ENCODE measurements at places on chromosomes 11 and 22. TPM values are rescaled to one million over a fixed set of nuclear protein-coding genes. Genes with fewer than 3 reads are reported as not detected.

DNA sequence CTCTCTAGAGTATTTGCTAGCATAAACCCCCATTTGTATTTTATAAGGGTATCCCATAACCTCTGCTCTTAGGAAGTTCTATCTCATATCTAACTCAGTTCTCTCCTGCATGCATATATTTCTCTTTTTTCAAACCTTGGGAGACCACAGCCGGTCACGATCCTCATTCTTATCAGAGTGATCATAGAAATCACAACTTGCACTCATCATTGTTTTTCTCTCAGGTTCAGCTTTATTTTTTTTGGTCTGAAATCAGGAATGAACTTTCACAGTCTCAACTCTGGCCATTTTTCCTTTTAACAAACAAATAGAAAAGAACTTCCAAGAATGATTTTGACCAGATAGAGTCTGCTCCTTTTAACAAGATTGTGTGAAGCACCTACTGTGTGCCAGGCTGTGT is 98.6 kb upstream of the BLID start:
- no peaks in the 10 kb centered on the region for H3K4me1 ChIP-seq
- H3K27ac ChIP-seq, result no peak overlapping the region
- H3K4me3 ChIP-seq, result no peak overlapping the region
- no peaks in the 10 kb centered on the region for H3K27me3 ChIP-seq
- H3K36me3 ChIP-seq, result no peaks in the 10 kb centered on the region

GRCh38 chr22:29604076-29604360 is 585 bp downstream of the NF2 start:
- peak overlapping the region; percentile 71 for H3K27ac ChIP-seq
- DNase-seq, result no peak
- no peaks in the 10 kb centered on the region for H3K4me1 ChIP-seq
- H3K4me3 ChIP-seq, result peak overlapping the region; percentile 94
- H3K27me3 ChIP-seq, result no peaks in the 10 kb centered on the region

DNA sequence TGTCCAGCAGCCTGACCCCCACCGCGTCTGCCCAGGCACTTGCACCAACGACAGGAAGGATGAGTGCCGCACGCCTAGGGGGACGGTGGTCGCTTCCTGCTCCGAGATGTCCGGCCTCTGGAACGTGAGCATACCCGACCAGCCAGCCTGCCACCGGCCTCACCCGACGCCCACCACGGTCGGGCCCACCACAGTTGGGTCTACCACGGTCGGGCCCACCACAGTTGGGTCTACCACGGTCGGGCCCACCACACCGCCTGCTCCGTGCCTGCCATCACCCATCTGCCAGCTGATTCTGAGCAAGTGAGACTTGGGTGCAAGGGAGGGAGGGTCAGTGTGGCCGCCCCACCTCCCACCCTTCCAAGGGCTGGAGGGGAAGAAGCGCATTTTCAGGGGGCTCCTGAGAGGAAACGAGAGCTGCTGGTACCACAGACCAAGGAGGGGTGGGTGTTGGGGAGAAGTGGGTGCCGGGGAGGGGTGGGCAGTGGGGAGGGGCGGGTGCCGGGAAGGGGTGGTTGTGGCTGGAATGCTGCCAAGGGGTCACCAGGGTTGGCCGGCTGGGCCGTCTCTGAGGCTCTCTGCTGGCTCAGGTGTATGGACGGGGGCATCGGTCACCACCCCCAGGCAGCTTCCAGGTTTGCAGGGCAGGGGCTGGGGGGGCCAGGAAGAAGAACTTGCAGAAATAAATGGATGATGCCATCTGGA is 27.7 kb upstream of the MUC5B start:
- H3K4me3 ChIP-seq, result no peak overlapping the region
- no peak overlapping the region for H3K27ac ChIP-seq
- no peak for DNase-seq
- H3K4me1 ChIP-seq, result no peaks in the 10 kb centered on the region
- H3K36me3 ChIP-seq, result no peaks in the 10 kb centered on the region
- H3K27me3 ChIP-seq, result no peaks in the 10 kb centered on the region

DNA sequence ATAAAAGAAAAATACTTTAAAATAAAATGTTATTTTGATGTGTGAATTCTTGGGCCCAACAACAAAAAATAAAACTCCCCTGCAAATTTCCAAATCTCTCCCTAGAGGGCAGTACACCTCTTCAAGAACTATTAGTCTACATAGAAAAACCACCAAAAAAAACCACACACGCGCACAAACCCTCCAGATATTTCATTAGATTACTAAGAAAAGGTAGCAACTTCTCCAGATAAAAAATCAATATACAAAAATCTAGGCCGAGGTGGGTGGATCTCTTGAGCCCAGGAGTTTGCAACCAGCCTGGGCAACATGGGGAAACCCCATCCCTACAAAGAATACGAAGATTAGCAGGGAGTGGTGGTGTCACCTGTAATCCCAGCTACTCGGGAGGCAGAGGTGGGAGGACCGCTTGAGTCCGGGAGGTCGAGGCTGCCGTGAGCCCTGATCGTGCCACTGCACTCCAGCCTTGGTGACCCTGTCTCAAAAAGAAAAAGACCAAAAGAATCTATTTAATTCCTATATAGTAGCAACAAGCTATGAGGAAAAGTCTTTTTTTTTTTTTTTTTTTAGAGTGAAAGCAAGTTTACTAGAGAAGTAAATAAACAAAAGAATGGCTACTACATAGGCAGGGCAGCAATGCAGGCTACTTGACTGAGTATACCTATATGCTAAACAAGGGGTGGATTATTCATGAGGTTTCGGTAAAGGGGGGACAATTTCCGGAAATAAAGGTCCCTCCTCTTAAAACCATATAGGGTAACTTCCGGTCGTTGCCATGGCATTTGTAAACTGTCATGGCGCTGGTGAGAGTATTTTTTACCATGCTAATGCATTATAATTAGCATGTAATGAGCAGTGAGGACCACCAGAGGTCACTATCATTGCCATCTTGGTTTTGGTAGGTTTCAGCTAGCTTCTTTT is 13.1 kb downstream of the B3GNT6 start:
- peak overlapping the region; percentile 15 for H3K4me3 ChIP-seq
- no peaks in the 10 kb centered on the region for H3K27me3 ChIP-seq
- H3K4me1 ChIP-seq, result no peaks in the 10 kb centered on the region
- H3K36me3 ChIP-seq, result no peaks in the 10 kb centered on the region
- peak; percentile 92 for DNase-seq

- no peaks in the 10 kb centered on the region for H3K27me3 ChIP-seq
- no peaks in the 10 kb centered on the region for H3K36me3 ChIP-seq
- H3K27ac ChIP-seq, result no peak overlapping the region
- DNase-seq, result no peak
These were observed 23.1 kb downstream of the IGLL1 start for GRCh38 chr22:23557036-23557435.

- no peak overlapping the region for H3K4me3 ChIP-seq
- H3K36me3 ChIP-seq, result no peaks in the 10 kb centered on the region
- no peaks in the 10 kb centered on the region for H3K27me3 ChIP-seq
- no peak for DNase-seq
These were observed 1075.3 kb downstream of the TBC1D22A start for GRCh38 chr22:47837703-47838102.

DNA sequence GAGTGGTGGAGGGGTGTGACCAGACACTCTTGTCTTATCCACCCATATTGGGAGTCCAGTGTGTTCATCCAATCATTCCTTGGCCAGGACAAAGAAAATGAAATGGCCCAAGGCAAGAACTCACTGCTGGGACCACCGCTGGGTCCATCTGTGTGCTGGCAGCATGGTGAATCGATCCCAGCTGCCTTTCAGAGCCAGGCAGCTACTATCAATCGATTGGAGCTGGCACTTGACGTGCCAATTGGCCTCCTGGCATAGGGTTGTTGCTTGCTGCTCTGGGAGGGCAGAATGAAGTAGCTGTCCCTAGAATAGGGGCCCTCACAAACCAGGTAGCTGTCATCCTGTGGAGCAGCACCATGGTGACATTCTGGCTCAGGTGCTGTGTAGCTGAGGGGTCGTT is 1.4 kb upstream of the ARVCF start:
- H3K27ac ChIP-seq, result no peak overlapping the region
- H3K27me3 ChIP-seq, result peaks cover 12% of the 10 kb centered on the region
- DNase-seq, result no peak
- no peak overlapping the region for H3K4me3 ChIP-seq
- peaks cover 9% of the 10 kb centered on the region for H3K4me1 ChIP-seq

DNA sequence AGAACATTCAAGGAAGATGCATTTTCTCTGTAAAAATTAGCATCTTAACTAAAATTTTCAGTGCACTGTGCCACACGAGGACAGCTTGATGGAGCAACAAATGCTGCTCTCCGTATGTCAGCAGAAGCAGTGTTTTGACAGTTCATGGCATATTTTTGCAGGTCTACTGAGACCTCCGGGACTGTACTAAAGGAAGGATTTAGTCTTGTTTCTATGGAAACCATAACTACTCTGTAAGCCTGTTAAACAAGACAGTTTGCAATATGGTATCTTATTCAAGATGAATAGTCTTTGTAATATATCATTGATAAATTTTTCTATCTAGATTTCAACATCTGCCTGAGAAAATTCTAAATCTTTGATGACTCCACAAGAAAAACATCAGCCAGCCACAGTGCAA is 184.0 kb upstream of the GUCY1A2 start:
- no peaks in the 10 kb centered on the region for H3K4me1 ChIP-seq
- H3K4me3 ChIP-seq, result no peak overlapping the region
- H3K27ac ChIP-seq, result no peak overlapping the region
- DNase-seq, result no peak
- no peaks in the 10 kb centered on the region for H3K36me3 ChIP-seq

Gene ANGPTL5
- not detected for total RNA-seq

Data from GM12878 (cell line).